CD8-positive, alpha-beta memory T cell (primary cell): ENCODE measurements at places on chromosomes 1 and 21.

DNA sequence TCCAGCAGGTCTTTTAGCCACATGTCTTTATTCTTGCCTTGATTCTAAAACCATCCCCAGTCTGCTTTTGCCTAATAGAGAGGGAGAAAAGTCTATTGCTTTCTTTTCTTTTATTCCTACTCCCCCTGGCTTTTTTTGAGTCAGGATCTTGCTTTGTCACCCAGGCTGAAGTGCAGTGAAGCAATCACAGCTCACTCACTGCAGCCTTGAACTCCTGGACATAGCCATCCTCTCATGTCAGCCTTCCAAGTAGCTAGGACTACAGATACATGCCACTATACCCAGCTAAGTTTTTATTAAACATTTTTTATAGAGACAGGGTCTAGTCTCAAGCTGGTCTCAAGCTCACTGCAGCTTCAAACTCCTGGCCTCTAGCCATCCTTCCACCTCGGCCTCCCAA is 72.5 kb upstream of the PAXBP1 start:
- no peak for DNase-seq

GRCh38 chr1:153400244-153400643 is 9.4 kb upstream of the S100A8 start:
- no peak for DNase-seq

DNA sequence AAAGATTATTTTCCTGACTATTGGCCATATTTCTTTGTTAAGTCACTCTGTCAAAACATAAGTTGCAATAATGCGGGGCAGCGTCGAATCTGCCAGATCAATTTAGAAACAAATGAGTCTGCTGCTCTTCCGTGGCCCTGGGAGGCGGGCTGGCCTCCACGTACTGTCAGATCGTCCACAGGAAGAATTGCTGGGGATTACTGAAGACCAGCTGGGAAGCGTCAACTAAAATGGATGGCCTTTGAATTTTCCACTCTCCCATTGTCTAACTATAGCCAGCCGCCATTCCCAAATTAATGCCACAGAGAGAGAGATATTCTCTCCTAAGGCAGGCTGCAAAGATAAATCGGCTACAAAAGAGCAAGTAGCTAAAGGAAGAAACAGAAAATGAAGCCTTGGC is 560.2 kb downstream of the SMYD3 start:
- no peak for DNase-seq

DNA sequence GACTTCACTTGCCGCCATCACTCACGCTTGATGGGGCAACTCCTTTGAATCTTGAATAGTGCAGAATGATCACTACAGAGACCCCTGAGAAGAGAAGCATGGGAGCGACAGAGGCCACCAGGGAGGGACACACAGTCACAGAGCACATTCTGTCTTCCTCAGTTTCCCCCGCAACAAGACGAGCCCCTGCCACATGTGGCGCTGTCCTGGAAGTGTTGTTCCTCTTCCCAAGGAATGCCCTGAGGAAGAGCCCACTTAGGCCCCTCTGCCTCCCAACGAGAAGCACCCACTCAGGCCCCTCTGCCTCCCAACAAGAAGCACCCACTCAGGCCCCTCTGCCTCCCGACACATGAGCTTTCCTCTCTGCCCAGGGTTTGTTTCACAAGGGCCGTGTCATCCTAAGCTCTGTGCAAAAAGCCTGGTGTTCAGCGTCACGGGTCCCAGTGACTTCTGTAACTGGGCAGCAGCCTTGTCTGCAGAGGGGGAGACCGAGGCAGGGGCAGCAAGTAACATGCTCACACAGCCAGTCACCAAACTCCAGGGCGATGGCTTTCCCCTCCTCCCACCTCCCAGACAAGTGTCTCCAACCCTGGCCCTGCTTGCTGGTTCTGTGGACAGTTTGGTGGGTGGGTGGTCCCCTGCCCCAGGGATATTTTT is 19.8 kb downstream of the SLC37A1 start:
- DNase-seq: no peak
